ENCODE measurements at places on chromosomes 1 and 21.
A peak's percentile ranks its signal among the peaks of the same experiment; 100 is the strongest.

- no peak for DNase-seq
These were observed 207.1 kb downstream of the NFIA start for GRCh38 chr1:61289232-61290098.

DNA sequence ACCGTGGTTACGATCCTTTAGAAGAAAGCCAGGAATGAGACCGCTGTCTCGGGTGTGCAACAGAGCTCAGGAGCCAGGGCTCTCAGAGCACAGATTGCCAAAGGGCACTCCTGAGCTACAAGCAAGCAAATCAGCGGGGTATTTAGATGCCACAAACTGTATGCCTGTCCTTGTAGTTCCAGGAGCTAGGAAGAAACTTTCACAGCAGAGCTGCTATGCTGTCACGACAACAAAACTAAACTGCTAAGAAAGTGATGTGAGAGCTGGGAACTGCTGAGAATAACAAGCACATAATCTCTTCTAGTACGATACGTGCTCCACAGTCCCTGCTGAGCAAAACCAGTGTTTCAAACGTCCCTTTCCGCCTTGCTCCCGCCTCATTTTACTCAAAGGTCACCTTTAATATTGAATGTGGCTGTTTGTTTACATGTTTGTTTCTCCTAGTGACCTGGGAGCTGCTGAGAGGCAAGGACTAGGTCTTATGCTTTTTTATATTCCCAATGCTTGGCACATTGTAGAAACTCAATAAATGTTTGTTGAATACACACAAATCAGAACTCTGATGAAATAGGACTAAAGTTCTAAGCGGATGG lies 14.7 kb downstream of the GREM2 start:
- DNase-seq, result no peak

- DNase-seq, result no peak
These were observed 66.3 kb upstream of the TLR5 start for GRCh38 chr1:223209293-223209898.

DNA sequence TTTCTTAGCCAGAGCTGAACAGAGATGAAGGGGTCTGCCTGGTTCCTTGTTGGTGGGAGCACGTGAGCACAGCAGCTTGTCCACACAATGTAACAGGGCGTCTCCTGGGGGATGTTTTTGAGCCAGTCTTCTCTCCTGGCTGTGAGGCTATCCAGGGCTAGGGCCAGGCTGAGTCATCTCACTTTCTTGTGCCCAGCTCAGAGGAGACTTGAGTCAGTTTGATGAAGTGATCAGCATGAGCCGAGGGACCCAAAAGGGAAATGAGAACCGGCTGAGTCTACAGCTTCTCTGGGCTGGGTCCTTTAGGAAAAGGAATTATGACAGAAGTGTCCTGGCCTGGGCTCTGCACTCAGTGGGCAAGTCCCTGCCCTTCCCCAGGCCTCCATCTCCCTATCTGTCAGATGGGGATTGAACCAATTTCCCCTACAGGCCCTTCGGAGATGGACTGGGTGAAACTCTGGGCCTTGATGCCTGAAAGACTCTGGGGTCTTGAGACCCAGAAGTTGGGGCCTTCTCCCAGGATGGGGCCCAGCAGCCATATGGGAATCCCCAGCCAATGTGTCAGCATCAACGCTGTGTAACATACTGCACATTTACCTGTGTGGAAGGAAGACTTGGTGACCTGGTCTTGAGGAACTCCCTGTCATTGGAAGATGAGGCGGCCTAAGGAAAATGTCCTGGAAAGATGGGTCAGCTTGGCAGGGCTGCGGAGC lies 36.6 kb downstream of the DMRTB1 start:
- no peak for DNase-seq

GRCh38 chr1:152697701-152698600 lies at the start of gene LCE2A:
LCE2A (plus strand) TSS chr1:152698345; CDS start chr1:152698902, 557 bp downstream.
- no peak for DNase-seq

DNA sequence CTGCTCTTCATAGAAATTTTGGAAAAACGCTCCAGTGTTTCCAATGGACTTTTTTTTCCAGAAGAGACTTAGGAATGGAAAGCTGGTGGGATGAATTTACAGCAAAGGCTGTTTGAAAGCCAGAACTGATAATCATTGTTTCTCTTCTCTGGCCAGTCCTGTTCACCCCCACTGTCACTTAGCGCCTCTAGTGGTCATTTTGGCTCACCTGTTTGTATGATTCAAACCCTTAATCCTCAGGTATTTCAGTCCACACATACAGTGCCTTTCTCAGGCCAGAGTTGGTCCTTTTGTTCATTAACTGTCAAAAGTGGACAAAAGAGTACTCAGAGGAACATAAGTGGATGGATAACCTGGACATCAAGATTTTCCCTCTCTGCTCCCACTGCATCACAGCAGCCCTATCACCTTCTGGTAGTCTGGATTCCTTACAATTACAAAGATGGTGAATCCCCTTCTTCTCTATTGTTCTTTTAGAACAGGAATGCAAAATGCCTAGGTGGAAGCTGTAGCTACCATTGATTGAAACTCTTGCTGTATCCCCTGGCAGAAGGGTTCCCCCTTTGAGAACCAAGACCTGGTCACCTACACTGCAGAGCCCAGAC lies 177.6 kb upstream of the OLFM3 start:
- no peak for DNase-seq

- DNase-seq, result no peak
These were observed 120.2 kb downstream of the DMRTB1 start for GRCh38 chr1:53579221-53580008.

DNA sequence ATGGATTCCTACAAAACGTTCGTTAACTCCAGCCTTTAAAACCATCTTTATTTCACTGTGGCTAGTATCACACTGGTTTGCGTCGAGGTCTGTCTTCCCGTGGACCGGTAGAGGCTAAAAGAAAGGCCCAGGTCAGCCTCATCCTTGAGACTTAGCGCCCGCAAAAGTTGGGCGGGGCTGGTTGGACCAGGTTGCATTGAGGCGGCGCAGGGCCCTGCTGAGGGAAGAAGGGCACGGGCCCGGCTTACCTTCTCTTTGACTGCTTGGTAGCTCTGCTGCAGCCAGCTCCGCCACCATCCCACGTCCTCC lies 455 bp downstream of the BSDC1 start:
- no peak for DNase-seq

GRCh38 chr1:32107742-32108661 lies at the start of gene KPNA6:
KPNA6 (plus strand) TSS chr1:32108056; CDS start chr1:32108131, 75 bp downstream.
- peak; percentile 93 for DNase-seq

GRCh38 chr1:29525941-29526340 lies 289.6 kb downstream of the PTPRU start:
- DNase-seq, result no peak

DNA sequence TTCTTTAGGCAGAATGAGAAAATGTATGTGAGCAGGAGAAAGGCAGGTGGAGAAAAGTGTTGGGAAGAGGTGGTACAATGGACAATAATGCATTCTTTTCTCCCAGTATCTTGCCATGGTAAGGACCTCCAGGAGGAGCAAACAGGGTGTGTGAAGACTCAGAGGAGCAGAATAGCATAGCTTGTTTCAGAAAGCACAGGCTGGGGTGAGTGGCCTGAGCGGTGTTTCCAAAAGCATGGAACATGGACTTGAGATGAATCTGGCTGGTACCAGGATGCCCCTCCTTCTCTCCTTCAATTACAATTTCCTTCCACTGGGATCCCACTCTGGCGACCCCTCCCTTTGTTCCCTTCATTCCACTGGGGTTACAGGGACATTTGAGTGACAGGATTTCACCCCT lies 123.4 kb upstream of the TNR start:
- DNase-seq, result no peak

GRCh38 chr1:161113915-161114314 lies 3.9 kb downstream of the PFDN2 start:
- no peak for DNase-seq

DNA sequence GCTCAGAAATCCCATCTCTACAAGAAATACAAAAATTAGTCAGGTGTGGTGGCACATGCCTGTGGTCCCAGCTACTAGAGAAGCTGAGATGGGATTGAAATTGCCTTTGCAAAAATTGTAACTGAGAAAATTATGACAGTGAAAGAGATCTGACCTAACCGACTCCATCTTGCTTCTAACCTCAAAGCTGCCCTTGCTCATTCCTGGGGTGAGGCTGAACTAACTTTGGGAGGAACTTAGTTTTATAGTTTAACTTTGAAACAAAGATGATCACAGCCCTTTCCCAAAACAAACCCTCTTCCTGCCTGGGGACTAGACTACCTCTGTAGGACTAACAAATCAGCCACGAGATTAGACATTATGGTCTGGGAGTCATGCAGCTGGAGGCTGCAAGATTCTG lies 33.8 kb upstream of the ERO1B start:
- DNase-seq, result no peak

DNA sequence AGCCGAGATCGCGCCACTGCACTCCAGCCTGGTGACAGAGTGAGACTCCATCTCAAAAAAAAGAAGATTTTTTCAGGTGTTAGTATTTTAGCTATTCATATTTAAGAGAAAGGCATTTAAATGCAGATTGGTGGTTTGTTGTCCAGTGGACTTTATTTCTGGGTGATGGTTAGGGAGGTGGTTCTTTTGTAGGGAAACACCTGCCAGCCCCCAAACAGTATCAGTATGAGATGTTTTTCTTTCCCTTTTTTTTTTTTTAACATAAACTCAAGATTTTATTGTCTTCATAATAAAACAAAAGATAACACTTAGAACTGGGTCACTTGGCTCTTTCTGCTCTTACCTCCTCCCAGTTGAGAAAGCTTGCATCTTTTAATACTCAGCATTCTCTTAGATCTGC lies 9.9 kb downstream of the CCDC18 start:
- DNase-seq, result no peak

DNA sequence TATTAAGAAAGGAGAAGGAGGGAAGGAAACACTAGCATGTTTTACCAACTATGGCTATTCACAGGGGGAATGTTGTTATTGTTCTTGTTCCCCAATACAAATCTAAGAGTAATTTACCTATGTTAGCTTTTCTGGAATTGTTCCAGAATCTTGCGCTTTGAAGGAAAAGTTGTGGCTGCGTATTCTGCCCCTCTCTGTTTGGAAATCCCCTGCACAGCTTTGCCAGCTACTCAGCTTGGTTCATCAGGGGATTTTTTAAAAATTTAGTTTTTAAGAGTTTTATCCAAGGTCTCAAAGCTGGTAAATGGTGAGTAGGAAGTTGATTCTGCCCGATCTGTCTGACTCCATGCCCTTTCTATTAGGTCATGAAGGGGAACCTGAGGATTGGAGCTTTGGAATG lies 9.5 kb upstream of the IRF6 start:
- DNase-seq, result no peak

DNA sequence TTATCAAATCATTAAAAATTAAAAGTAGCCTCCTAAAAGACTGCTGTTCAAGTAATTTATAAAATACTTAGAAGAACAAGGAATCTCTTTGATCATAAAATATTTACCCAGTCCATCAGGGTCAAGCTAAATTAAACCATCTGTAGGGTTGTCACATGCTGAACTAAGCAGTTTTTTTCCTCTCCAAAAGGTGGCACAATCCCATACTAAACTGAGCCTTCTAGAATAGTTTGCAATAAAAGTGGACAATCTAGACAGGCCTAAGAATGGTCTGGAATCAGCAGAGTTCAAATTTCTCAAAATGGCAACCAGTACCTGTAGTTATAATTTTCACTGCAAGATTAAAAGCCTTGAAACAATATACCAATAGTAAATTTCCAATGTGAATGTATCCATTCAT lies 194.8 kb downstream of the EIF4G3 start:
- DNase-seq, result peak; percentile 14

GRCh38 chr1:10651389-10651766 lies 145.1 kb downstream of the CASZ1 start:
- DNase-seq, result no peak

DNA sequence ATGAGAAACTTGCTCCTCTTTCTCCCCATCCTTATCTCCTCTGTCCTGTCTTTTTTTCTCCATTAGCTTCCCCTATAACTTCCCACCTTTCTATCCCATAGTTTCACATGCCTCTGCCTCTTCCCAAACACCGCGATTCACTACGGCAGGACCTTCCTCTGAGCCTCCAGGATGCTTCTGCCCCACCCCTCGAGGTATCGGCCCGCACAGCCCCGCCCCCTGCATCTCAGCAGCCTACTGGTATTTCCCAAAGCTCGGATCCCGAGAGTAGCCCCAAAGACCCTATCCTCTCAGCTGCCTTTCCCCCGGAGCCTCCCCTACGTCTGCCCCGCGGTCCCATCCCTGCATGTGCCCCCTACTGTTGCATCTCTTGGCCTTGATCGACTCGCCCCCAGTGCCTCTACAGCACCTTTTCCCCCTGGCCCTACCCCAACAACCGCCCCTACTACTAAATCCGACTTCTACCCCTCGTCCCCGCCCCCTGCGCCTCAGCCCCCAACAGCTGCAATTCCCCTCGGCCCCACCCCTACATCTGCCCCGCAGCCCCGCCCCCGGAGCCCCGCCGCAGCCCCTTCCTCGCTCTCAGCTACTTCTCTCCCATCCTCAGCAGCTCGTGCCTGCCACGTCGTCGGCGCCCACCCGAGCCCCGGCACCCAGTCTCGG lies 512 bp downstream of the PIAS3 start:
- no peak for DNase-seq

GRCh38 chr1:24231701-24232100 lies 44.6 kb upstream of the IFNLR1 start:
- DNase-seq, result no peak

DNA sequence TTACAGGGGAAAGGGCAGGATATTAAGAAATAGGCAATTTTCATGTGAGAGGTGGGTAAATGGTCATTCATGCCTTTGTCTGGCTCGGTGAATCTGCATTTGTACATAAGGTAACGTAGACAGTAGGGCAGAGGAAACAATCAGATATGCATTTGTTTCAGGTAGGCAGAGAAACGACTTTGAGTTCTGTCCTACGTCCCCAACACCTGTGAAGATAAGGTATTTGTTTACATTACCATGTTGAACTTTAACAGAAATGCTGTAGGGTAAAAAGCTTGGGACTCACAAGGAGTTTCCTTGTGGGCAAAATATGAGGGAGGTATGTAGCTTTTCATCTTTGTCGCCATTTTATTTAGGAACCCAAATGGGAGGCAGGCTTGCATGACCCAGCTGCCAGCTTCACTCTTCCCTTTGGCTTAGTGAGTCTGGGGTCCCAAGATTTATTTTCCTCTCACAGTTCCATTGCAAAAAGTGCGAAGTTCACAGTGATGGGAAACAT lies 31.4 kb downstream of the B3GALT5 start:
- no peak for DNase-seq

DNA sequence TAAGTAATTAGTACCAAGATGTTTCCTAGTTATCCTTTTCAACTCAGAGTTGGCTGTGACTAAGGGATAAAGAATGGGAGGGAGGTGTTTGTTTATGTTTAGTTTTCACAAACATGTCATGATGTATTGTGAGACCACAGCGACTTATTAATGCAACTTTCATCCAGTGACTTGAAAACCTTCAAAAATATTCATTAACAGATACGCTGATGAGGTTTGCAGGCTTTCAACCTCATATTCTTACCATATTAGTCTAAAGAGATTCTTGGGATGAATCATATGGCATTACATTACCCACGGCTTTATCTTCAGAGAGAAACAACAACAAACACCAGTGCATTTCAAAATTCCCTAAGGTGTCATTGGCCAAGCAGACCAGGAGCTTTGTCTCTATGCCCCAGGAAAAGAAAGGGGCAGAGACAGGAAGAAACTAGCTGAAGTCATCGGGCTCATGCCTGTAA lies 36.4 kb downstream of the PALMD start:
- no peak for DNase-seq
